ENCODE measurements at places on chromosomes 3 and 15. TPM values are rescaled to one million over a fixed set of nuclear protein-coding genes. Genes with fewer than 3 reads are reported as not detected.

GRCh38 chr3:3302964-3303363 lies 123.5 kb upstream of the CRBN start:
- DNase-seq = no peak

DNA sequence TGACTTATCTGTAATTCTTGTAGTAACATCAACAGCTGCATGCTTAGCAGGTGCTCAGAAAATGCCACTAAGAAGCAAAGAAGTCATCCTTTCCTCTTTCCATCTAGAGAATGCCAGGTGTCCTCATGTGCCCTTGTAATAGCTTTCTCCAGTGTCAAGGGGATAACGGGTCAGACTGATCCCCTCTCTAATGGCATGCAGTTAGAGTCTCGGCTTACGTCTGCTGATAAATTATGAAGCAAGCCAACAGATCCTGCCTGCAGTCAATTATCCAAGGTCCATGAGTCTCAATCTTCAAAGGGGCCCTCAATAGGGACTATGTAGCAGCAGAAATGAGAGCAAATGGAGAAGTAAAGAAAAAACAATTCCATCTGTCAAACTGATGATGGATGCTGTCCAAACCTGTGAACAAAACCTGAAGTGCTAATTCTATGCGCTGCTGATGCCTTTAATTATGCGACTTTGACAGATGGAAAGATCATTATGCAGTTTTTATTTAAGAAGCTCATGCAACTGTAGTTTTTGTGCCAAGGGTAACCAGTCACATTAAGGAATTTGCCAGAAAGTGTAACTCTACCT lies 162.8 kb upstream of the PEX5L start:
- DNase-seq = no peak

The ANKRD34C gene
- total RNA-seq = not detected

The RHCG gene
- total RNA-seq = not detected

The SLC2A2 gene
- total RNA-seq = 2.5 TPM

The FMN1 gene
- 15.4 TPM for total RNA-seq

DNA sequence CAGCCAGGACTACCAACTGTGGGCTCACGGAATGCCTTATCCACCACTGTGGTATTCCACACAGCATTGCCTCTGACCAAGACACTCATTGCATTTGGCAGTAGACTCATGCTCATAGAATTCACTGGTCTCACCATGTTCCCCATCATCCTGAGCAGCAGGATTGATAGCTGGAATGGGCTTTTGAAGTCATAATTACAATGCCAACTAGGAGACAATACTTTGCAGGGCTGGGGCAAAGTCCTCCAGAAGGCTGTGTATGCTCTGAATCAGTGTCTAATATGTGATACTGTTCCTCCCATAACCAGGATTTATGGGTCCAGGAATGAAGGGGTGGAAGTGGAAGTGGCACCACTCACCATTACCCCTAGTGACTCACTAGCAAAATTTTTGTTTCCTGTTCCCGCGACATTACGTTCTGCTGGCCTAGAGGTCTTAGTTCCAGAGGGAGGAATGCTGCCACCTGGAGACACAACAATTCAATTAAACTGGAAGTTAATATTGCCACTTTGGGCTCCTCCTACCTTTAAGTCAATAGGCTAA lies 58.6 kb upstream of the CCDC80 start:
- no peak for DNase-seq

GRCh38 chr3:179967622-179968021 lies 69.1 kb downstream of the PEX5L start:
- DNase-seq = no peak

The NEO1 gene
- 60.2 TPM for total RNA-seq

DNA sequence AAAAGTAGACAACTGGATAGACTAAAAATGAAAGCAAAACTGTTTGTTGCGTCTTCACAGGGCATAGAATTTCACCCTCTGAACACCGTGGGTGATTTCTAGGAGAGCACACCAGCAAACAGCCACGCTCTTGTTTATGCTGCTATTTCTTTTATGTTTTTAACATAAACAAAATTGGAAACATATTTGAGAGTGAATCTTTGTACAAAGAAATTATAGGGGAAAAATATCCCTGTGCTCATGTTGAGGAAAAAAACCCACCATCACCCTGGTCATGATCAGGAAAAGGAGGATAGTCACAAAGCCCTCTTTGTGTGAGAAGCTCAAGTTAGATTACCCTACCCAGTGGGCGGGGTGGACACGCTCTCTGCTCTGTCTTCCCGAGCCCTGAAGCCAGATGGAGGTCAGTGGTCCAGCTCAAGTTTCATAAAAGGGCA lies 313.3 kb downstream of the SATB1 start:
- DNase-seq = no peak

- no peak for DNase-seq
Measured at GRCh38 chr3:112751564-112752512, 94.8 kb downstream of the CD200R1L start.

The BTBD1 gene
- total RNA-seq = 74.6 TPM

The TRAT1 gene
- not detected for total RNA-seq

DNA sequence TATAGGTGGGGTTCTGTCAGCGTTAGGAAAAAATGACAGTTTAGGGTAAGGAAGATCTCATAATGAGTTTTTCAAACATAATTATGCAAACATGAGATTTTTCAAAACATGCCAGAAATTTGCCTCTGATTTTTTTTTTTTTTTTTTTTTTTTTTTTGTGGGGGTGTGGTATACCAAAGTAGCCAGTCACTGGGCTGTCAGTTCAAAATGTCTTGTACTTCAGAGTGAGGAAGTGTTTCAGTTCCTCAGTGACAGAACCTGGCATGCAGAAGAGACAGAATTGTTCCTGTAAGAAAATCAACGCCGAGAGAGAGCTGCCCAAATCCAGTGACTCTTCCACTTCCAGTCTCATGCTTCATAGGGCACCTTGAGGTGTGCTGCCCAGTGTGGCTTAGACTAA lies 9.7 kb downstream of the NCBP2 start:
- no peak for DNase-seq

DNA sequence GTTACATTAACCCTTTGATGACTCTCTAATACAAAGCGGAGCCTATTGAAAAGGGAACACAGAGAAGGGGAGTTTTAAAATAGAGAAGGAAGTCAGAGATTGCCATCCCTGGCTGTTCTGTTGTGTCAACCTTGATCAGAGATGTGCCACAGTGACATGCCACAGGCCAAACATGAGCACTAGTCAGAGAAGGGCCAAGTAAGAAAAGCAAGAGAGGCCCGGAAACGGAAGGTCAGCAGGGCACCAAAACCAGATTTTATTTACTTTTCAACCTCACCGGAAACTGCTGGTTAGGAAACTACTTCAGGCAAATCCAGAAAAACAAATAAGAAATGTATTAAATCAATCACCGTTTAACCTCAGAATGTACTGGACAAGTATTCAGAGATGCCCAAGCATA lies 171.8 kb downstream of the ALCAM start:
- no peak for DNase-seq

- DNase-seq = no peak
Measured at GRCh38 chr3:64460877-64461276, 226.9 kb downstream of the ADAMTS9 start.

The EIF4E3 gene
- 40.8 TPM for total RNA-seq

The MAP6D1 gene
- 2.0 TPM for total RNA-seq
